ENCODE measurements at places on chromosomes 2 and 18.

DNA sequence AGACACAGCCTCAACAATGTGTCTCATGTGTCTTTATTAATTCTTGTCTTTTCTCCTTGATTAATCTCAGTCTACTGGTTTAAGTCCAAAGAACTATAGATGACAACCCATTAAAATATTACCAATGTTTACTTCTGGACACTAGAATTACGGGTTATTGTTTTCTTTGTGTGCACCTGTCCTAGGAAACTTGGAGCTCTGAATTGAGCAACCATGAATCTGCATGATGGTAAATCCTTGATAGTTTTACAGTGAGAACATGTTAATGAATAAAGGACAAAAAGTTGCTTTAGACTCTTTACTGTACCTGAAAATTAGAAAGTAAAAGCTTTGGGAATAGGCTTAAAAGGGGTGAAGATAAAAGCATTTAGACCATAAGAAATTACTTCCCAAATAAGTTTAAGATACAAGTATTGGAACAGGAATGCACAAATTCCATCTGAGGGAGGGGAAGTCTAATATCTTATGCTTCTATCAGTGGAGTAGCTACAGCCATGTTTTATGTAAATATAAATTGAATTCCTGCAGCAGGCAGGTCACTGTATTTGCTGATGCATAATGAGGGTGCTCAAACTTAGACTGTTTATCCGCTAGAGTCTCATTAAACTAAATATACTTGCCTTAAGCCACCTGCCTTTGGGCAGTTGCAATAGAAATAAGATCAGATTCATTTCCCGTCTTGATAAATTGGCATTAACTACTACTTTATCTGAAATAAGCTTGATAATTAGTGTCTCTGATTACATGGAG lies 603.7 kb upstream of the GCFC2 start:
- no peak for DNase-seq

GRCh38 chr2:98161186-98161585 lies 74.2 kb downstream of the VWA3B start:
- no peak for DNase-seq

- no peak for DNase-seq
These were observed 51.7 kb upstream of the EHBP1 start for GRCh38 chr2:62653582-62654422.

DNA sequence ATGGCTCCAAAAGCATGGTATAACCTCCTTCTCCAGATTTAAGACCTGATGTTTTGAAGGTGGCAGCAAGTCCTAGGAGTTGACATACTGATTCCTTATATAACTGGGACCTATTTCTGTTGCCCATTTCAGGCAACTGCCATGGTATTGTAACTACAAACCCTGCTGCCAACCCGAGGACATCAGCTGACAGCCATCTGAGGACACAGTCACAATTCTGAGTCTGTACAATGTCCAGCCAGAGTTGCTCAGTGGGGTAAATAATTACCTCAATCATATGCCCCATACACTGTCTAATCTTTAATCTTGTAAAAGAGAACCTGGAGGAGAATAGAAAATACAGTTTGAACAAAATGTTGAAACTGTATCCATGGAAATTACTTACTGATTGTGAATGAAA lies 8.7 kb upstream of the GAREM2 start:
- no peak for DNase-seq

GRCh38 chr2:31161637-31162036 lies 23.4 kb upstream of the GALNT14 start:
- DNase-seq: no peak

DNA sequence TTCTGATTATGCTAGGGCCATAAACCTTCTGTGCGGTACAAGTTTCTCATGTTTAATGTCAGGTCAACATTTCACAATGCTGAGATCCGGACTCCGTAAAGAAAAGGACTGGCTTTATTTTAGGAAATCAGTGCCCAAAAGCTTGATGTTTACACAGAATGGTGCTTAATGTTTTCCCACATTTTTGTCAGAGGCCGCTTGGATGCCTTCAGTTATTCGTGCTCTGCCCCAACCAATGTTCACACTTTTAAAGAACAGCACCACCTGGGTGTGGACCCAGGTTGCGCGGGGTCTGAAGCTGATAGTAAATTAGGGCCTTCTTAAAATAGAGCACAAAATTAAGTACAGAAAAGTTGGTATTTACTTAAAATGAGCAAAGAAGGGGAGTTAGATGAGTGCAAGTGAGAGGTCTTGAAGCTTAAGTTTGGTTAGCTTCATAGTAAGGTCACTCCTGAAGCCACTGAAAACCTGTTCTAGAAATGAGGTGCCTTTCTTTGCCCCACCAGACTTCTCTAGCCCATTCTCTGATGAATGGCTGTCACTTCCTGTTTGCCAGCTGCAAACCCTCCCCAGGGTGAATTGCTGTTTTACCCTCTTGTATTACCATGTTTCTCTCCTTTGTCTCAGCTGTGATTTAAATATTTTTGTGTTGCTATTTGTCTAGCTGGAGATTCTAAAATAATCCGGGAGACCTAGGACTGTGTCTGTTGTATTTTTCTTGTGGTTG lies 20.5 kb downstream of the SLC3A1 start:
- DNase-seq: no peak

- DNase-seq: no peak
These were observed 58.3 kb upstream of the RAPGEF4 start for GRCh38 chr2:172677363-172677762.

DNA sequence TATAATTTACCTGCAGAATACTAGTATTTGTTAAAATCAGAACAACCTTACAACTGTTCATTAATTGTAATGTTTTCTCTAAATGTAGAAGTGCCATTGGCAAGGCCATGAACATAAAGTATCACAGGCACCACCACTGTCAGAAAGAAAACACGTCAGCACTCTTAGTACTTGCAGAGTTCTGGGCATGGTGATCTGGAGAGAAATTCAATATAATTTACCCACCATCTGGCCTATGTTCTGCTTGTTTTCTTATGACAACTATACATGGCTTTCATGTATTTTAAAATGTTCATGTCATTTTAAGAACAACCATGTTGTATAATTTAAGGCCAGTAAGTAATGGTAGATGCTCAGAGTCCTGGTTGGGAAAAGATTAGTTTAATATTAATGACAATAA lies 114.2 kb upstream of the SULT1C3 start:
- no peak for DNase-seq

DNA sequence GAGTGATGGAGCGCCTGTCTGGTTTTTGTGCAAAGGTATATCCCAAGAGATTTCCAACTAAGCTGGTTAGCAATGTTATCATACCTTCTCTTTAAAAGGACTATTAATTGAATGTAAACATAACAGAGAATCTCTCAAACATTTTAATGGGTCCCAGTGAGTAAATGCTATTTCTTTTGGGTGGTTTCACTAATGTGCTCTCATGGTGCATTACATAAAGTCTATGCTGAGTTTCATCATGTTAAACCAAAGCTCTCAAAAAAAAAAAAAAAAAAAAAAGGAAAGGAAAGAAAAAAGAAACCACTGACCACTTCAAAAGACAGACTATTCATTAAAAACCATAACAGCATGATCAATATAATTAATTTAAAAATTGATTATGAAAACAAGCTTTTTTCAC lies 119.1 kb upstream of the SCN1A start:
- DNase-seq: no peak

DNA sequence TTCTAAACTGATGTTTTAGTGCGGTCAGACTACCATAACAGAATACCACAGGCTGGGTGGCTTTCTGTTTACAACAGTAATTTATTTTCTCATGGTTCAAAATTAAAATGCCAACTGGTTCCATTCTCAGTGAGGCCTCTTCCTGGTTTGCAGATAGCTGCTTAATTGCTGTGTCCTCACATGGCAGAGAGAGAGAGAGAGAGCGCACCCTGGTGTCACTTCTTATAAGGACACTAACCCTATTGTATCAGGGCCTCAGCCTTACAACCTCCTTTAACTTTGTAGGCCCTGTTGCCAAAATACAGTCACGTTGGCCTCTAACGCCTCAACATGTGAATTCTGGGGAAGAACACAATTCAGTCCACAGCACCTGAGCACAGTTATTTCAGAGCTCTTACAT lies 37.5 kb upstream of the ZNF385B start:
- no peak for DNase-seq

DNA sequence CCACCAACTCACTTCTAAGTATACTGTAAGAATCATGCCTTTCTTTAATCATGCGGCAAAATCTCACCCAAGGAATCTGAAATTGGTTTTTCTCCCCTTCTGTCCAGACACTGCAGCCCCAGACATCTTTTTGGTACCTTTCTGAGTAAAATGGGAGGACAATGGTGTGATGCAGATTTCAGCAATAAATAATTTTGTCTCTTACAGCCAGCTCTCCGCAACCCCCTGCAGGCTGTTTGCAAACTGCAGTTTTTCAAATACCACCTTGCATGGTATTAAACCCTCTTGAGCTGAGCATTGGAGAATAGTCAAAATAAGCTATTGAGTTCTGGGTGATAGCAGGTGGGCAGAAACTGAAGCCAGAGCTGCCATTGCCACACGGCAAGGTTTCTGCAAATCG lies 32.2 kb downstream of the GPR39 start:
- no peak for DNase-seq

DNA sequence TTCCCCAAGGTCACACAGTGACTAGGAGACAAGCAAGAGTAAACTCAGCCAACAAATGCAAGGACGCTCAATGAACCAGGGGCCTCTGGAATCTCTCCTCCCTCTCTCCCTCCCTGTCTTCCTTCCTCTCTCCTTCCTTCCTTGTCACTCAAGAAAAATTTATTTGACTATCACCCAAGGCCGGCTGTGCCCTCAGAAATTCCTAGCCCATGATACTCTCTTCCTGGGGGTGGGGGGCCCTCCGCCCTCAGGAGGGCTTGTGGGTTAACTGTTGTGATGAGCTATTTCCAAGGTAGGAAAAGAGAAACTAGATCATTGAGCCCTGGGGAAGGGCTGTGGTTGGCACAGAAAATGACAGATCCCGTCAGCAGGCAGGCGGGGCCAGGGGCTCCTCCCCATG lies 21.7 kb downstream of the INHBB start:
- no peak for DNase-seq

- no peak for DNase-seq
These were observed 178.6 kb downstream of the NEDD4L start for GRCh38 chr18:58222432-58223125.

- DNase-seq: no peak
These were observed 12.4 kb downstream of the ATOH8 start for GRCh38 chr2:85766229-85766628.

- no peak for DNase-seq
These were observed 92.9 kb downstream of the TWIST2 start for GRCh38 chr2:238940806-238941205.

- no peak for DNase-seq
These were observed 677.6 kb downstream of the IRS1 start for GRCh38 chr2:226122041-226122440.

DNA sequence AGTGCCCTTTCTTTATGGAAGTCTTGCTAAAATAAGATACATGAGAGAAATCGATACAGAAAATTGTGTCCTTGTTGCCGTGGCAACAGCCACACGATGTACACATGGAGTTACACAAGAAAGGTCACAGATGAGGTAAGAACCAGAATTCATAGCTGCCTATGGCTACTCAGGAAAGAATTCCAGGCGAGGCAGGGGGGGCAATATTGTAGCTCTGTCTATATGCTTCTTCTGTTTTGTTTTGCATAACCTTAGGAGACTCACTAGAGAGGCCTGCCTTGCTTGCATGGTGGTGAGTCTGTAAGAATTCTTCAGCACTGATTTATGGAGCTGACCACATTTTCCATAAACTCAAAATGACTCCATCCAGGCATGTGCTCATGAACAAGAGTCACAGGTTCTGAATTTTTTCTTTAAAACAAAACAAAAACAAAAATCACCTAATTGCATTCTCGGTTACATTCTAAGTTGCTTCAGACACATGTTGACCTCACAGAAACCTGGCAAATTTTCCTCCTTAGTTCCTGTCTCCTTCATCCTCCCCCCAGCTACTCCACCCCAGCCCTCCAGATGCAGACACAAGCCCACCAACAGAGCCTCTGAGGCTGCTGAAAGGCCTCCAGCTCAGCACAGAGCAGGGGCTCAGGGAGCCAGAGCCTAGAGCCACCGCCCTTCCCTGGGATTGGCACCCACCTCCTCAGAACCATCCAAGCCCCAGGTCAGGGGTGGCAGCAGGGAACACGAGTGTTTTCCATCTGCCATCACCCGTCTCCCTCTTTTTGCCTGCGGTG lies 183.5 kb downstream of the ANTXR1 start:
- no peak for DNase-seq

GRCh38 chr18:45248240-45248903 lies 366.9 kb upstream of the SLC14A2 start:
- no peak for DNase-seq

- no peak for DNase-seq
These were observed 72.9 kb upstream of the HK2 start for GRCh38 chr2:74760875-74761630.

GRCh38 chr18:33844232-33844631 lies 266.2 kb downstream of the ASXL3 start:
- no peak for DNase-seq

DNA sequence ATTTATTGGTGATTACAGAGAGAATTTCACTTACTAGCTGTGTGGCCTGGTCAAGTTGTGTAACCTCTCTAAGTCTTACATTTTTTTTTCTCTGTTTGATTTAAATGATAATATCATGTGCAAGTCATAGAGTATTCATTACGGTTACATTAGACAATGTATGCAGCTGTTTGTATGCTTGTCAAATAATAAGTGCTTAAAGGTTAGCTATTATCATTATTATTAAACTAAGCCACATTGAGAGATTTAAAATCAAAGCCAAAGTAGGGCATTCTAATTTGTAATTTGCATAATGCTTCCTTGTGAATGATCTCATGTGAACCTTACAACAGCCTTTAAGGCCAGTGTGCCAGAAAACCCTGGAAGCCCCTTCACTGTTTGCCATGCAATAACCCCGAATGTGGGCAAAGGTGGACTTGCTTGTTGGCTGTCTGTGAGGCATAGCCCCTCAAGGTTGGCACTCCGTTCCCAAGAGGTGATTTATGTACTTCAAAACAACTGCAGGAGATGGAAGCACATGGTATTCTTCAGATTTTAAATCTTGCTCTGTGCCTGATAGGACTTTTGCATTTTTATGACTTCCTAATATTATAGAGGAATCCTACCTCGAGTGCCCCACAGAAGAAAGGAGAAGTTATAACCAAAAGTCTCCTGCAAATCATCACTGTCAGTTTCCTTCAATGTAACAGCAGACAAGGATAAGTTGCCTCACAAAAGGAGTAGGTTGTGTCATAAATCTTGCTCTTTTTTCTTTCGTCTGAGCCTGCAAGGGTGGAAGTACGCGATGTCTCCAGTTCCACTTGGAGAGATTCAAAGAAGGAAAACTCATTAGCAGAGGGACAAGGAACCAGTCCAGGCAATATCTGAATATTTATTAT lies 272.0 kb downstream of the TGIF1 start:
- DNase-seq: no peak

DNA sequence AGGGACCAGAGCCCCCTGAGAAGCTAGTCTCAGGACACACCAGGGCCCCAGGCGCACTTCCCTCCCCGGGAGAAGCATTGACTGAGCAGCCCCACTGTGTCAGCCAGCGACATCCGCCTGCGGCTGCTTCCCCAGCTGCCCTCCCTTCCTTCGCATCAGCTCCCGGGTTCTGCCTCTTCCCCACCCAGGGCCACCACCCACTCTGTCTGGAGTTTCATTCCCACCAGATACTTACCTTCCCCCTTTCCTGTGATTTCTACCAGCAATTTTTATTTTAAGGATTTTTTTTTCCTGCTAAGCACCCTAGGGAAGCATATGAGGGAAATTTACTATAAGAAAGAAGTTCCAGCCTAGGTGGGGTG lies 99.2 kb downstream of the SMAD7 start:
- no peak for DNase-seq

All from NCI-H2081 treated with DMSO at 0.1 percent for 48 hours (cell line).